NCI-H1694 (cell line): ENCODE measurements at places on chromosomes 4 and X.

- DNase-seq: no peak
Observed at GRCh38 chr4:10925996-10926395, 241.4 kb upstream of the CLNK start.

GRCh38 chr4:24999392-25000089 is 31.2 kb downstream of the LGI2 start:
- no peak for DNase-seq

GRCh38 chr4:123701131-123701575 is 304.6 kb downstream of the SPRY1 start:
- DNase-seq: no peak

- DNase-seq: no peak
Observed at GRCh38 chrX:109774706-109775105, 41.6 kb upstream of the ACSL4 start.

- DNase-seq: no peak
Observed at GRCh38 chr4:157882901-157883300, 289.9 kb downstream of the GASK1B start.

DNA sequence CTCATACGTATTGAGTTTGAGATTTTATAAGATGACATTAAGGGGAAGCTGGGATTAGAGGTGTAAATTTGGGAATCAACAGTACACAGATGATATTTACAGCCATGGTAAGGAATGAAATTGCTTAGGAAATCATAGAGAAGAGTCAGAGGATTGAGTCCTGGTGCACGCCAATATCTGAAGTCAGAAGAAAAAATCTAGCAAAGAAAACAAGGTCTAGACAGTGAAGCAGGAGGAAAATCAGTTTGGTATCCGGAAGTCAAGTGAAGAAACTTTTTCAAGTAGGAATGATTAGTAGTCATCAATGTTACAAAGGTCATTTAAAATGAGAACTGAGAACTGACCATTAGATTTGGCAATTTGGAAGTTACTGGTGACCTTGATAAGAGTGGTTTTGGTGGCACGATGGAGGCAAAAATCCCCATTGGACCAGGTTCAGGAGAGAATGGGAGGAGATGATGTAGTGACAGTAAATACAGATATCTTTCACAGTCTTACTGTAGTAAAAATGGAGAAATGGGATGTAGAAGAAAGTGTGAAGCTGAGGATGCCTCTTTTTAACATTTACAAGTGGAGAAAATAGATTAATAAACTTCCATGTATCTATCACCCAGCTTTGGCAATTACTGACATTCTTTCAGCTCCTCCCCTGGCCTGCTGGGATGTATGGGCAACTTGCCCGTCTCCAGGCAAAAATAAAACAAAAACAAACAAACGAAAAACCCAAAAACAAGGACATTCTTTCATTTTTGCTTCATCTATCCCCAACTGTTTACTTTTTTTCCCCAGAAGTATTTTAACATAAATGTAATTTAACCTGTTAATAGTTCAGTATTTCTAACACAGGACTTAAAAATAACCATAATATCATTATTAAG is 11.4 kb upstream of the GPR34 start:
- no peak for DNase-seq

DNA sequence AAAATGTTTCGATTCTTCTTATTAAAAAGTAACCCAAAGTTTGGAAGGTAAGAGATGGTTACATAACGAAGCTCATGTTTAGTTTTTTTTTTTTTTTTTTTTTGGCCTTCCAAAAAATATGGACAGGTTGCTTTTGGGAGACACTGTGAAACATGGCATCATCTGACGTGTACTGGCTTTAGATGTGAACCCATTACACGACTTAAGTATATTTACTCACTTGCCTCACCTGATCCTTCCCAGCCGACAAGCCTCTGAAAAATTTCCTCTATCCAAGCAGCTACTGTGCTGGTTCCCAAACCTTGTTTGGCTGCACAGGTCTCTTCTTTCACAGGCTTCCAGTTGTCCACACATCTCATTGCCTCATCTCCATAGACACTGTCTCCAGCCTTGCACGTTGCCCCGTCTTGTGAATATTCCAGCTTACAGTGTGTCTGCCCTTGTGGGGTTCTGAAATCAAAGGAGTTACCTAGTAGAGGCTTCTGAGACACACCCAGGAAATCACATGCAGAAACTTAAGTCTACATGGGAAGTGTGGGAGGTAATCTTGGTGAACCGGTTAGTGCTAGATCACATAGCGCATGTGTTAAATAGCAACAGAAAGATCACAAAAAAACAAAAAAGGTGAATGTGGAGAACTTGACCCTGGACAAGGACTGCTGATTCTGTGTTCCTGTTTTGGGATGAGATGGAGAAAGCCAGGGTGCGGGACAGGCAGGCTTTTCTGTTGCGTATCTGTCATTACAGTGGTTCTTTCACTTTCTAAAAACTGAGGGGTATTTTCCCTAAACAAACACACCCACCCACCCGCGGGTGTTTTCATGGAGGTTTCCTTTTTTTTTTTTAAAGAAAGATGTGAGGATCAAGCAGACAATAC is 328.6 kb downstream of the ARHGAP10 start:
- no peak for DNase-seq

DNA sequence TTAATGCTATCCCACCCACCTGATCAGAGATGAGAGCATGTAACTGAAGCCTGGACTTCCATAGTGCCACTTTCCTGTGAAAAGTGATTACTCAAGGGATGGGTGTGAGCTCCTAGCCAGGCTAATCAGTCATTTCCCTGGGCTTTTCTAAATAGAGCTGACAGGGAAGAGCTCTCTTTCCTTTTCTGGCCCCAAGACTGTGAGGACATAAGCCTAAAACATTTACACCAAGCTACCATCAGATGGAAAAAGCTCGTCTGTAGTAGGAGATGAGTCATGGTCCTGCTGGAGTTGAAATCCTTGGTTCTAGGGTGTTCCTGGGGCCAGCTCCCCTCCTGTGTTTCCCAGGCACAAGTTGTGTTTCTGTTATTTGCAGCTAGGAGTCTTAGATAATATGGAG is 52.4 kb upstream of the NDP start:
- DNase-seq: no peak

- peak; percentile 14 for DNase-seq
Observed at GRCh38 chr4:156038772-156039171, 85.1 kb upstream of the CTSO start.
